ENCODE measurements at places on chromosomes 3 and 15. TPM values are rescaled to one million over a fixed set of nuclear protein-coding genes. Genes with fewer than 3 reads are reported as not detected.

LTF gene
- total RNA-seq = not detected

TRIM71 gene
- 0.17 TPM for total RNA-seq

CLDN18 gene
- total RNA-seq = 0.17 TPM

ACAD9 gene
- 55.8 TPM for total RNA-seq

CELSR3 gene
- total RNA-seq = 7.8 TPM

SLC26A6 gene
- total RNA-seq = 55.1 TPM

WDR49 gene
- 0.34 TPM for total RNA-seq

MKRN2OS gene
- total RNA-seq = not detected

PLXNB1 gene
- 35.6 TPM for total RNA-seq

GLDN gene
- total RNA-seq = 3.0 TPM

SCN10A gene
- total RNA-seq = not detected

RASGRF1 gene
- 2.4 TPM for total RNA-seq

ITPKA gene
- 10.8 TPM for total RNA-seq

PLA2G4E gene
- not detected for total RNA-seq

PP2D1 gene
- not detected for total RNA-seq

A4GNT gene
- not detected for total RNA-seq

AADACL2 gene
- total RNA-seq = not detected

KLF13 gene
- total RNA-seq = 60.1 TPM

DISP2 gene
- total RNA-seq = 3.3 TPM

KBTBD13 gene
- total RNA-seq = not detected

PPP1R14D gene
- not detected for total RNA-seq

NOX5 gene
- 0.91 TPM for total RNA-seq

TMCO5A gene
- total RNA-seq = not detected

KBTBD12 gene
- total RNA-seq = not detected

SLC12A8 gene
- 19.9 TPM for total RNA-seq

CEP70 gene
- 38.7 TPM for total RNA-seq

LRRC58 gene
- 34.8 TPM for total RNA-seq

SAMD7 gene
- total RNA-seq = not detected

KNG1 gene
- 0.25 TPM for total RNA-seq

CYP11A1 gene
- 0.57 TPM for total RNA-seq

DPPA4 gene
- 0.27 TPM for total RNA-seq

TRPC1 gene
- 6.1 TPM for total RNA-seq

ROBO1 gene
- 0.27 TPM for total RNA-seq

SI gene
- not detected for total RNA-seq

ROPN1 gene
- total RNA-seq = not detected

FGF12 gene
- total RNA-seq = 0.07 TPM

RTP2 gene
- not detected for total RNA-seq

CFAP100 gene
- total RNA-seq = not detected

DNAJA4 gene
- 66.6 TPM for total RNA-seq

CEP19 gene
- total RNA-seq = 2.7 TPM

DLEC1 gene
- 0.61 TPM for total RNA-seq

TF gene
- total RNA-seq = 10.4 TPM

ATP8B4 gene
- total RNA-seq = 0.25 TPM

CKMT1B gene
- 24.4 TPM for total RNA-seq

CSPG4 gene
- 18.1 TPM for total RNA-seq

HTR3E gene
- not detected for total RNA-seq

GPR149 gene
- not detected for total RNA-seq

SLC9A9 gene
- total RNA-seq = 0.20 TPM

TRIP4 gene
- 18.3 TPM for total RNA-seq

Measured in HCT116 (cell line).